ENCODE measurements at places on chromosomes 12 and 14. TPM values are rescaled to one million over a fixed set of nuclear protein-coding genes. Genes with fewer than 3 reads are reported as not detected.

DNA sequence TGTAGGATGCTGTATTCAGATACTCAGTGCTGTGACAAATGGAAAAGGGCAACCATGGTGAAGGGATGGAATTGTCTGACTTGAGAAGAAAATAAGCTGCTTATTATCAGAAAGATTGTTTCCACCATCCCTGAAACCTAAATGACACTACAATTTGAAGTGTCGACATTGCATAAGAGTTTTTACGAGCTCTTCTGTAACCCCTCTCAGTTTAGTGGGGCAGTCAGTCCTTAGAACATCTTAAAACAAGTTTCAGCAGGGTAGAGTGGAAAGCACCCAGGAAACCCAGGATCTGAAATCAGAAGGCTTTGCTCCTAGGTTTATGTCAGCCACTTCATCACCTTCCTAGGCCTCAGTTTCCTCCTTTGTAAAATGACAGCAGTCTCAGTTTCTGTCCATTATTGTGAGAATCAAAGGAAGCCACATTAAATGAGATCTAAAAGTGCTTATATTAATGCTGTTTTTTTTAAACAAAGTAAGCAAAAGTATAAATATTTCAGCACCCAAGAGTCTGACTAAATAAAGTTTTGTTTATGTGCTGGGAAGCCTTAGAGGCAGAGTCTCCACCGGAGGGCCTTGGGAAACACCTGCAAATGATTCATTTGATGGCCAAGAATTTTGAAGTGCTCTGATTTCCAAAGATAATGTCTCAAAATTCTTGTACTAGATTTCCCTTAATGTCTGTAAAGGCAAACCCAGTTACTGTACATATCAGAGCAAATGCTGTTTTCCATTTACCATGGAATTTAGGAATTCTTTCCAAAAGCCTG, 1.8 kb downstream of the IFT43 start:
- peak overlapping the region; percentile 99 for H3K27ac ChIP-seq
- no peaks in the 10 kb centered on the region for H3K27me3 ChIP-seq
- H3K4me1 ChIP-seq: no peaks in the 10 kb centered on the region

DNA sequence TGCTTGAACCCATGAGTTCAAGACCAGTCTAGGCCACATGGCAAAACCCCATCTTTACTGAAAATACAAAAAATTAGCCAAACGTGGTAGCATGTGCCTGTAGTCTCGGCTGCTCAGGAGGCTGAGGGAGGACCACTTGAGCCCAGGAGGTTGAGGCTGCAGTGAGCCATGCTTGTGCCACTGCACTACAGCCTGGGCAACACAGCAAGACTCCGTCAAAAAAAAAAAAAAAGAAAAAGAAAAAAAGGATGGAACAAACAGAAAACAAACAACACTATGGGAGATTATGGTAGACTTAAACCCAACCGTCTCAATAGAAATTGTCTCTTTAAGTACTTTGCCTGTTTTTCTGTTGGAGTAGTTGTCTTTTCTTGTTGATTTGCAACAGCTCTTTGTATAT, 36.4 kb downstream of the PYM1 start:
- no peak overlapping the region for H3K4me3 ChIP-seq
- H3K4me1 ChIP-seq: no peaks in the 10 kb centered on the region
- DNase-seq: no peak
- H3K36me3 ChIP-seq: no peaks in the 10 kb centered on the region
- no peak overlapping the region for H3K27ac ChIP-seq
- no peaks in the 10 kb centered on the region for H3K27me3 ChIP-seq

GRCh38 chr14:78154827-78155226, 15.3 kb upstream of the NRXN3 start:
- H3K4me3 ChIP-seq: no peak overlapping the region
- H3K36me3 ChIP-seq: no peaks in the 10 kb centered on the region
- H3K27me3 ChIP-seq: no peaks in the 10 kb centered on the region
- no peak overlapping the region for H3K27ac ChIP-seq
- H3K4me1 ChIP-seq: no peaks in the 10 kb centered on the region
- DNase-seq: no peak

DNA sequence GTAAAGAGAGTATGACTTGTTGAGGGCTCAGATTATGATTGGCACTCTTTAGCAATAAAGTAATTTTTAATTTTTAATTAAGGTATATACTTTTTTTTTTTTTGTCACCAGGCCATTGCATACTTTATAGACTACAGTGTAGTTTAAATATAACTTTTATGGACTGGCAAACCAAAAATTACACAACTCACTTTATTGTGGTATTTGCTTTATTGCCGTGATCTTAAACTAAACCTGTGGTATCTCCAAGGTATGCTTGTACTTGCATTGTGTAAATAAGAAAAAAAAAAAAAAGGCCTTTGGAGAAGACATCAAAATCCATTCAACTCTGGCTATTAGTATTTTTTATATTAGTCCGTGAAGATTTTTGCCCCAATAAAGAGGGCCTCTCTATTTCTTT, 646.7 kb upstream of the FOXG1 start:
- H3K4me1 ChIP-seq: no peaks in the 10 kb centered on the region
- no peak for DNase-seq
- no peaks in the 10 kb centered on the region for H3K27me3 ChIP-seq

GRCh38 chr14:103496776-103497175, 25.9 kb downstream of the CKB start:
- no peak overlapping the region for H3K4me3 ChIP-seq
- DNase-seq: no peak
- H3K27ac ChIP-seq: no peak overlapping the region
- H3K27me3 ChIP-seq: no peaks in the 10 kb centered on the region
- H3K4me1 ChIP-seq: no peaks in the 10 kb centered on the region

GRCh38 chr14:41051801-41052200, 554.9 kb upstream of the LRFN5 start:
- H3K27ac ChIP-seq: no peak overlapping the region
- H3K27me3 ChIP-seq: no peaks in the 10 kb centered on the region
- H3K4me3 ChIP-seq: no peak overlapping the region
- DNase-seq: no peak
- H3K4me1 ChIP-seq: no peaks in the 10 kb centered on the region
- H3K36me3 ChIP-seq: no peaks in the 10 kb centered on the region

GRCh38 chr14:70666361-70666686, 24.6 kb downstream of the TTC9 start:
- peaks cover 5% of the 10 kb centered on the region for H3K4me1 ChIP-seq
- no peak overlapping the region for H3K4me3 ChIP-seq
- no peak for DNase-seq

DNA sequence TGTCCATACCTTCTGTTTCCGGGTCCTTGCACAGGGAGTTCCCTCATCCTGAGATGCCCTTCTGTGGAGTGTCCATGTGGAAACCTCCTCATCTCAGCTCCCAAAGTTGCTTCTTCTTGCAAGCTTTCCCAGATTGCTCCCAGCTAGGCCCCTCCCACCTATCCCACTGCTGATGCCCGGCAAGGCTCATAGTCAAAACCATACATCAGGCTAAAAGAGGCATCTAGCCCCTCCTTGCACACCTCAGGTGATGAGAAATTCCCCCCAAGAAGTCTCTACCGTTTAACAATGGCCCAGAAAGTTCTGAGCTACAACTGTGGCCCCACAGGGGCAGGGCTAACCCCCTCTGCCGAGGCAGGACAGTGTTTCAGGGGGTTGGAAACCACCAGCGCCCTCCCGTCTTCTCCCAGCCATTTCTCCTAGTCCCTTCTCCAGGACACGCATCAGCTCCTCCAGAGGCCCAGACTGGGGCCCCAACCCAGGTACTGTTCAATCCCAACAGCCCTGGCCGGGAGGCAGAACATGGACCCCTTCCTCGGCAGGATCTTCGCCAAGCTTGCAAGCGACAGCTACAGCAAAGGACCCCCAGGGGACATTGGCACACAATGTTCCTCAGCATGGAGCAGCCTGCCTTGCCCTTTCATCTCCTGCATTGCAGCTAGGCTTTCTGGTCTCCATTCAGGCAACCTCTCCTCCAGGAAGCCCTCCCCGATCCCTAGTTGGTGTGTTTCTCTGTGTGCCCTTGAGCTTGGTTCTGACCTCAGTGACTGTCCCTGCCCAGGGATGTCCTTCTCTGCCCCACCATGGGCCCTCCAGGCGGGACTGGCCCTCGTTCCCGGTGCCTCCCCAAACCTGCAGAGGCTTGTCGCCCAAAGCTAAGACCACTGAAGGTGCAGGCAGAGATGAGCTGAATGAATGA, 4.5 kb upstream of the BEGAIN start:
- no peak overlapping the region for H3K4me3 ChIP-seq
- H3K4me1 ChIP-seq: no peaks in the 10 kb centered on the region
- H3K36me3 ChIP-seq: no peaks in the 10 kb centered on the region
- DNase-seq: peak; percentile 50
- H3K27ac ChIP-seq: no peak overlapping the region

- H3K4me3 ChIP-seq: peak overlapping the region; percentile 1
- peaks cover 63% of the 10 kb centered on the region for H3K4me1 ChIP-seq
- peaks cover 52% of the 10 kb centered on the region for H3K36me3 ChIP-seq
- DNase-seq: no peak
Observed at GRCh38 chr12:54282949-54283593, 2.5 kb downstream of the HNRNPA1 start.

GRCh38 chr14:105085766-105086165, 20.5 kb upstream of the GPR132 start:
- H3K4me1 ChIP-seq: peaks cover 20% of the 10 kb centered on the region
- no peaks in the 10 kb centered on the region for H3K27me3 ChIP-seq
- H3K27ac ChIP-seq: no peak overlapping the region
- peak; percentile 60 for DNase-seq

DNA sequence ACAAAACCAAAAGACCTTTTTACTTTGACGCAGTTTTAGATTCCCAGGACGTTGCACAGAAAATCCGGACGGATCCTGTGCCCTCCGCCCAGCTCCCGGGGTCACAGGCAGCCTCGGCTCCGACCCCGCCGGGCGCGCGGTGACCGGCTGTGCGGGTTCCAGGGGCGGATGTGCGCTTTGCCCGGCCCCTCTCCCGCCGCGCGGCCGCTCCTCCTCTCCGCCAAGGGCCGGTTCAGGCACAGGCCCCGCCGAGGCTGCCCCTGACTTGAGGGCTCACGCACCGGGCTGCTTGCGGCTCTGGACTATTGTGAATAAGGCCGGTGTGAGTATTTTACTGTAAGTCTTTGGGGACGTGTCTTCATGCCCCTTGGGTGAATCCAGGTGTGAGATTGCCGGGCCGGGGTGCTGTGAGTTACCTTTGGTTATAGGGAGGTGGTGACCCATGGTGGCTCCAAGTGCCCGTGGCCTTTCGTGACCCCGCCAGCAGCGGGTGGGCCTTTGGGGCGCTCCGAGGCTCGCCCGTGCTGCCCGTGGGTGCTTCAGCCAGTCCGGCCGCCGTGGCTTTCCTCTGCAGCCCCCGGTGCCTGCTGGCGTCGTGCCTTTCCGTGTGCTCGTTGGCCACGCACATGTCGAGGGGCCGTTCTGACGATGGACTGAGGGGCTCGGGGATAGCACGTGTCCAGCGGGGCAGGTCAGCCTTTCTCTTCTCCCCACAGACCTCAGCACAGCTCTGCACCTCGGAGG, 45.9 kb downstream of the NOC4L start:
- peak overlapping the region; percentile 67 for H3K27ac ChIP-seq
- H3K36me3 ChIP-seq: no peaks in the 10 kb centered on the region
- peak overlapping the region; percentile 65 for H3K4me3 ChIP-seq

DNA sequence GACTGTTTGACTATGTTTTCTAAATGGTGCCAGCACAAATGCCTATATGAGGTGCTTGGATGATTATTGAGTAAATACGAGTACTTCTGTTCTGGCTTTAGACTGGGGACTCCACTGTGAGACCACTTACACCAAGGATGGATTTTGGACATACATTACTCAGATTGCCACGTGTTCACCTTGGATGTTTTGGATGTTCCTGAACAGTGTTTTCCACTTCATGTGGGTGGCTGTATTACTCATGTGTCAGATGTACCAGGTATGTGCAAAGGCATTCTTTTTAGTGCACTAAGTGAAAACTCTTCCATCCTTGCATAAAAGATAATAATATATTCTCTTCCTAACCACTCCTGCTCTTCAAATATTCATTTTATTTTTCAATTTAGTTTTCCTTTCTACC, 30.7 kb downstream of the CSRP2 start:
- no peaks in the 10 kb centered on the region for H3K36me3 ChIP-seq
- H3K27ac ChIP-seq: no peak overlapping the region
- H3K4me3 ChIP-seq: no peak overlapping the region
- DNase-seq: no peak

GRCh38 chr12:97597031-97597751, 134.6 kb downstream of the RMST start:
- H3K36me3 ChIP-seq: no peaks in the 10 kb centered on the region
- peaks cover 4% of the 10 kb centered on the region for H3K4me1 ChIP-seq
- no peak for DNase-seq
- H3K27ac ChIP-seq: no peak overlapping the region

DNA sequence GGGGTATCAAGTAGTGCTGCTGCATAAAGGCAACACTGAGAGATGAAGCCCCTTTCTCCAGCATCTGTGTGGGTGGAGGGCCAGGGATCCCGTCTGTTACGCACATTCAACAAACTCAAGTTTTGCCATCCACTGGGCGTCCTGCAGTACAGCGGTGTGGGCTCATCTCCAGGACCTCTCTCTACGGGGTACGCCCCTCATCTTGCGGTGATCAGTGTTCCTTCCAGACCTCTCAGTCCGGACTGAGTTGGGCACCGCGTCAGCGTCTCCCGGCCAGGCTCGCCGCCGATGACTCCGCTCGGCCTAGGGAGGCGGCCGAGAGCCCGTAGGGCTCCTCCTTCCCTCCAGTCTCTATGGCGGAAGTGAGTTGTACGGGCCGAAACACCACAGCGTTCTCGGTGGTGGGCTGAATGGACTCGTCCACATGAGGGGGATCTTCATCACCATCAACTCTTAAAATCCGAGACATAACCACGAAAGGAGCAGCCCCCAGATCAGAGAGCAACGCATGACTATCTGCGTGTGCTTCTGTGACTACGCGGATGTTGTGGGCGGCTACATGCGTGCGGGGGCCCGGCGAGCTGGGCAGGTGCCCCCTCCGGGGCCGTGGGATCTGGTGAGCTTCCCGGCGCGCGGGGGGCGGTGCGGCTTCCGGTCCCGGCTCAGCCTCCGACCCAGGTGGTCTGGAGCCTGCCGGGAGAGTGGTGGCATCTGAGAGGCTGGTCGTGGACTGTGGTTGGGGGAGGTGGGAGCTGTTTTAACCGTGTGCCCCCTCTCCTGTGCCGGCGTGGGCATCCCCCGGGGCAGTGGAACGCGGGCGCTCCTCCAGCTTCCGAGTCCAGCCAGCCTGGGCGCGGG, at the start of gene ATG101:
Gene ATG101, plus strand, starts transcription at position 652 of the 858 bp plus-strand sequence. CDS start 3,673 bp downstream, outside the sequence.
- peaks cover 14% of the 10 kb centered on the region for H3K4me1 ChIP-seq
- DNase-seq: peak; percentile 96
- H3K36me3 ChIP-seq: no peaks in the 10 kb centered on the region
- peak within 1 kb of the TSS; percentile 87 for H3K4me3 ChIP-seq
- peak within 1 kb of the TSS; percentile 87 for H3K27ac ChIP-seq
- no peaks in the 10 kb centered on the region for H3K27me3 ChIP-seq

GRCh38 chr12:5155866-5156265, 112.2 kb downstream of the KCNA5 start:
- no peaks in the 10 kb centered on the region for H3K4me1 ChIP-seq
- H3K27me3 ChIP-seq: no peaks in the 10 kb centered on the region
- H3K4me3 ChIP-seq: no peak overlapping the region

ANO4 gene
- total RNA-seq: 3.3 TPM

PTPRO gene
- total RNA-seq: 2.1 TPM

TAS2R30 gene
- 8.9 TPM for total RNA-seq

NOVA1 gene
- total RNA-seq: 32.4 TPM

NTN4 gene
- 10.3 TPM for total RNA-seq

ACOT6 gene
- not detected for total RNA-seq

RARG gene
- total RNA-seq: 14.3 TPM

INHBC gene
- not detected for total RNA-seq

CCDC177 gene
- not detected for total RNA-seq

All from sigmoid colon (tissue), 7 donors.